ENCODE measurements at places on chromosomes 11 and 22.

GRCh38 chr11:44266056-44266780, 43.7 kb downstream of the ALX4 start:
- DNase-seq = no peak

DNA sequence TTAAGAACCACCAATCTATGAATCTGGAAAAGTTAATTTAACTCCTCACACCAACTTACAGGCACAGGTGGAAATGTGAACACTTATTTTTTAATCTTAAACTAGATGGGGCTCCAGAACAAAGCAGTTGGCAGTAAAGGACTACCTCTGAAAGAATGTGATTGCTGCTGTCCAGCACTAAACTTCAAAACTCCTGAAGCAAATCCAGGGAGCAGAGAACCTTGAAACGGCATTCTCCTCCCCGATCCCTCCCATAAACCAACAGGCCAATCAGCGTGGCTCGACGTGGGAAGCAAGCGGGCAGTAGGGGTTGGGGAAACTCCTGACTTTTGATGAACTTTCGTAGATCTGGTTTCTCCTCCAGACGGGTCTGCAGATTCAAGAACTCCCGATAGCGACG, 5.0 kb downstream of the SNX19 start:
- no peak for DNase-seq

DNA sequence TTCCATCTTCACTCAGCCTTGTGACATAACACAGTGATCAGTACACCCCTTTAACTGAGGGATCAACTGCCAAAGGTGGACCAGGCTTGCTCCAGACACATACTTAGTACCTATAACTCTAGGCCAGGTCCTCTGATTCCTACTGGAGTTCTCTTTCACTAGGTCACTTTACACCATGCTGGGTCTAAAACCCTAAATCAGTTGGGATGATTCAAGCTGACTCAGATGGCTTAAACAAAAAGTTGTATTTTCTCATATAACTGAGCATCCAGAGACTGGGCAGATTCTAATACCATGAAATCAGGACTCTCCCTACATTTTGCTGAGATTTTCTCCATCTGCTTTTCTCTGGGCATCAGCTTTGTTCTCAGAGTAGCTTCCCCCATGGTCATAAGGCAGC, 26.0 kb upstream of the FLI1 start:
- DNase-seq = no peak

DNA sequence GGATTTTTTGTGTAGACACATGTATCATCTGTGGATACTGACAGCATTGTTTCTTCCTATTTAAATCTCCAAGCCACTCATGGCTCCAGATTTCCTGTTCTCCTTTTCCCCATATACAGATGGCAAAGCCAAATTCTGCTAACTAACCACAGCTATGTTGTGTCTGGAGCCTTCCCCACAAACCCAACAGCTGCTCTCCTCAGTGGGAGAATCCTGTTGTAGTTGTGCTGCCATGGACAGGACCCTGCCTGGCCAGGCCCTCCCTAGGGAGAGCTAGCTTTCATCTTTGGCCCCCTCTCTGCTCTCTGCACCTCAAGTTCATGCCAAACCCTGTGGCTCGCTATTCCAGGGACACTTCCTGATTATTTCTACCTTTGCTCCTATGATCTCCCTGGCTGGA, 106.4 kb upstream of the CCDC90B start:
- no peak for DNase-seq

DNA sequence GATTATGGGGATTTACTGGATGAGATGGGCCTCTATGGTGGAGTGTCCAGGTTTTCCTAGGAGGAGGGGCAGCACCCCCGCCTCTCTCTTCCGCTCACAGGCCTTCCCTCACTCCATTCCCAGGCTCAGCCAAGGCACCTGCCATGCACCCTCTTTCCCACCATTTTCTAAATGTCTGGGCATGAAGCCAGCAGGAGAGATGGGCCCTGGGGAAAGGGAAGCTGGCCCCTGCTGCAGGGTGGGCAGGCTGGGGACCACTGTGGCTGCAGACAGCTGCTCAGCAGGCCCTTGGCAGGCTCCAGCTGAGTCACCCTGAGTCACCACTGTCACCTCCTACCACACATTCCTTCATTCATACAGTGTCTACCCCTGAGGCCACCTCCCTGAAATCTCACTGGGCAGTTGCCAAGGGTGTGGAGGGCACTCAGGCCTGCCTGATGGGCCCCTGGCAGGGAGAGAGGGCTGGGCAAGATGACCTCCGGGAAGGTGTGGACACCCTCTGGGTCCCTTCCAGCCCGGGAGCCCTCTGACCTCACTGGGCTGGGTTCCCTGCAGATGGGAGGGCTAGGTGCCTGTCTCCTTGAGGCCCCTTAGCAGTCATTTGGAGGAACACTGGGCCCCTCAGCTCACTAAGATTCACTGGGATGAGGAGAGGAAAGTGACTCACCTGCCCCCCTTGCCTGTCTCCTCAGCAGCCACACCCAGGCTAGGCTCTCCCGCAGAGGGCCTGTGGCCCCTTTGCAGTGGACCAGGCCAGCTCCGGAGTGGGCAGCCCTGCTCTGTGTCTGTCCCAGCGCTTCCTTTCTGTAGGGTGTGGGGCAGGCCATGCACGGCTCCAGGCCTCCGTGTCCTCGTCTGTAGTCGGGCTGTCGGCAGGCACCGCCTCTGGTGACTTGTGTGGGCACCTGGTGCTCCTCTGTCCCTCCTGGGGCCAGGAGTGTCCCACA, 7.8 kb downstream of the MYEOV start:
- DNase-seq = peak; percentile 27

- DNase-seq = no peak
Observed at GRCh38 chr22:35596821-35597220, 20.3 kb downstream of the MB start.

- DNase-seq = no peak
Observed at GRCh38 chr22:48561676-48562075, 1266.0 kb downstream of the BRD1 start.

GRCh38 chr11:110317516-110317932, 21.1 kb upstream of the RDX start:
- DNase-seq = peak; percentile 63

DNA sequence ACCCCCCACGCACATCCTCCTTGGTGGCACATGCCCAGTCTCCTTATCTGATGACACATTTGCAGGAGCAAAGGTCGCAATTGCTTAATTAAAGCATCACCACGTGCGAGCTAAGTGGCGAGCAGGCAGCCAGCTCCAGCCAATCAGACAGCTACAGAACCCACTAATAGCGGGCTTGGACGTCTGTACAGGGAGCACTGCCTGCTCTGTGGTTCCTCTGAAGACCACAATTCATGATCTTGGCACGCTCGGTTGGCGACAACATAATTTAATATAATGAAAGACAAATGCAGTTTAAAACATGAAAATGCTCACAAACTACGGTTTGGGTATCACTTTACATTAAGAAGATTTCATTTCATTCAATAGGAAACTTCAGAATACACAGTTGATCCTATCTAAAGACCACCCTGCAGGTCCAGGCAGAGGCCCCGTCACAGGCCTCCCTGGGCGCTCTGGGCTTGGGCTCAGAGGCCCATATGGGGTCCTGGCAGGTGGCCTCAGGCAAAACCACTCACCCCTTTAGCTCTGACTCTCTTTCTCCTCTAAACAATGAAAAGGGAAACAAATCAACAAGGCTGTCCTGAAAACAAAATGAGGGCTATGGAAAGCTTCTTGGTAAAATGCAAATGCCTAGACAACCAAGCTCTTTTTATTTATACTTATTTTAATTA, 10.4 kb downstream of the PACSIN2 start:
- peak; percentile 84 for DNase-seq

- peak; percentile 40 for DNase-seq
Observed at GRCh38 chr11:78802058-78802761, 227.5 kb upstream of the NARS2 start.

GRCh38 chr11:67433536-67434394, 3.7 kb downstream of the PTPRCAP start:
- DNase-seq = no peak

GRCh38 chr11:114309517-114309916, 13.3 kb downstream of the NNMT start:
- no peak for DNase-seq

- no peak for DNase-seq
Observed at GRCh38 chr11:44681698-44682097, 45.1 kb upstream of the TSPAN18 start.

- peak; percentile 33 for DNase-seq
Observed at GRCh38 chr11:124644426-124645280, 22.0 kb downstream of the TBRG1 start.

DNA sequence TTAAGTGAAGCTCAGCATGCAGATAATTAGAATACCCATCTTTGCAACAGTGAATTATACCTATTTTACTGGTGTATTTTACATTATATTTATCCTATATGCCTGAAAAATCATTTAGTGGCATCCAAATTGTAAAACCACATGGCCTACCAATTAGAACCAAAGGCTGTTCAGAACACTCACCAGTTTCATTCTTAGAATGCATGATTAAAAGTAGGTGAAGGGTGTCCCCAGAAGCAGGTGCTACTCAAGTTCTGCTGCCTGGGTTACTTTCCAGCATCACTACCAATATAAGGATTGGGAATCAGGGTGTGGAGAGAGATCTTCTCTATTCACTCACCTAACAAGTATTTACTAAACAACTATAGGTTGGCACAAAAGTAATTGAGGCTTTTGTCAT, 103.3 kb downstream of the SGSM3 start:
- no peak for DNase-seq

- no peak for DNase-seq
Observed at GRCh38 chr11:45457649-45458048, 171.5 kb upstream of the SYT13 start.

DNA sequence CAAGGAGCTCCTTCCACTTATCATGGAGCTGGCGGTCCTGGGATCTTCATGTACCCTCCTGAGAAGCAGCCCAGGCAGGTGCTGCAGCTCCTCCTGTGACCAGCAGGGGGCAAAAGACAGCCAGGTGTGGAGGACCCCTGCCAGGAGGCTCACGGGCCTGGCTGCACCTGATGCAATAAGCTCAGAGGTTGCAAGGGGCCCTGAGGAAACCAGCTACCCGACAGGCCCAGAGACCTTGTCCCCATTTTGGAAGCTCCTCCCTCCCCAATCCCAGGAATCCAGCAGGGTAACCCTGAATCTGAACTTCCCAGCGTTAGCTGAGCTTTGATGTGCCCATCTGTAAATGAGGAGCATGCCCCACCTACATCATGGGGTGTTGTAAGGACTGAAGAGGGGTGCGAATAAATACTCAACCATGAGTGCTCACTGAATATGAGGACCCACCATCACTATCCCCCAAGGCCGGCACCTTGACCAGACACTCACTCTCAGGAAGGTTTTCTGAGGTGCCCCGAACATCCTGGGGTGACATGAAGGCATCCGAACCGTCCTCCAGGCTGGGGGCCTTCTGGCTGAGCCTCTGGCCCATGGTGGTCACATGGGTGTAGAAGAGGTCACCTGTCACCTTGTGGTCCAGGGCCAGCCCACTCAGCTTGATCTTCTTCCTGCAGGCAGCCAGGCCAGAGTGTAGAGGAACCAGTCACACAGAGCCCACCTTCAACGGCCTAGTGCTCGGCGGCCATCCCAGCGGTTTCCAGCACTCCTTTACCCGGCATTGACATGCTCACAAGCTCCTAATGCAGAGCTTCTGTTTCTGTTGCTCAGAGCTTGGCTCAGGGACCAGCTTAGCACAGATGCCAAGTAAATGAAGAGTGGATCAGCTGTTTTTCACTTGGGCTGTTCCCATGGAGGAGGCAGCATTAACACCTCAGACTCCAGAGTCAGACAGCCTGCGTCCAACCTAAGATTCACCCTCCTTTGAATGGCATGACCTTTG, 21.7 kb downstream of the SLC43A1 start:
- no peak for DNase-seq
